ENCODE measurements at places on chromosomes 1 and 21.

DNA sequence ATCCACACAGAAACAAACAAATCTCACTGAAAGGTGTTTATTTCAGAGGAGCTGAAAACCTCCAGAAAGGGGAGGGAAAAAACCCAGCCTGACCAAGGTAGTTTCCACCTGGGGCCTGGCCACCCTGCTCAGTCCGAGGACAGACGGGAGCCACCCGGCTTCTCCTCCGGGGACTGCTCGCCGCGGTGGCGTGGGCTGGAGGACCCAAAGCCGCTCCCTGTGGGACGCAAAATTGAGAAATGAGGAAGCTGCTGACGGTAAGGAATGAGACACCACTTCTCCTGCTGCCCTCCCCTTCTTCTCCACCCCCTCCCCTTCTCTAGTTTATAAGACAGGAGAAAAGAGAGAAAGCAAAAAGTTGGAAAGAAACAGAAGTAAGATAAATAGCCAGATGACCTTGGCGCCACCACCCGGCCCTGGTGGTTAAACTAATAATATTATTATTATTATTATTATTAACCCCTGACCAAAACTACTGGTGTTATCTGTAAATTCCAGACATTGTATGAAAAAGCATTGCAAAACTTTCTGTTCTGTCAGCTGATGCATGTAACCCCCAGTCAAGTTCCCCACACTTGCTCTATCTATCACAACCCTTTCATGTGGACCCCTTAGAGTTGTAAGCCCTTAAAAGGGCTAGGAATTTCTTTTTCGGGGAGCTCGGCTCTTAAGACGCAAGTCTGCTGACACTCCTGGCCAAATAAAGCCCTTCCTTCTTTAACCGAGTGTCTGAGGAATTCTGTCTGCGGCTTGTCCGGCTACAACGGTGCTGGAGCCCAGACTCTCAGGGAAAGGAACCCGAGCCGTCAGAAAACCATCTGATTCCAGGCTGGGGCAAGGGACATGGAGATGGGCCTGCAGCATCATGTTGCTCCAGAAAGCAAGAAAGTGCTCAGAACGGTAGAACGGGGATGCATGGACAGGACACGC lies 12.5 kb downstream of the ITGB2 start:
- no peak for DNase-seq

DNA sequence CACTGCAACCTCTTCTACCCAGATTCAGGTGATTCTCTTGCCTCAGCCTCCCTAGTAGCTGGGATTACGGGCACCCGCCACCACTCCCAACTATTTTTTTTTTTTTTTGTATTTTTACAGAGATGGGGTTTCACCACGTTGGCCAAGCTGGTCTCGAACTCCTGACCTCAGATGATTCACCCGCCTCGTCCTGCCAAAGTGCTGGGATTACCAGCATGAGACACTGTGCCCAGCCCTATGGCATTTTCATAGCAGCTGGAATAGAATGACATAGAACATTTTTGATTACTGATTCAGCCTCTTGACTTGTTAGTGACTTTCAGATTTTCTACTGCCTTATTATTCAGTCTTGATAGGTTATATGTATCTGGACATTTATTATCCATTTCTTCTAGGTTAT lies 1046.2 kb downstream of the AMY1C start:
- no peak for DNase-seq

GRCh38 chr1:1259951-1260600 lies 13.6 kb upstream of the C1QTNF12 start:
- no peak for DNase-seq

DNA sequence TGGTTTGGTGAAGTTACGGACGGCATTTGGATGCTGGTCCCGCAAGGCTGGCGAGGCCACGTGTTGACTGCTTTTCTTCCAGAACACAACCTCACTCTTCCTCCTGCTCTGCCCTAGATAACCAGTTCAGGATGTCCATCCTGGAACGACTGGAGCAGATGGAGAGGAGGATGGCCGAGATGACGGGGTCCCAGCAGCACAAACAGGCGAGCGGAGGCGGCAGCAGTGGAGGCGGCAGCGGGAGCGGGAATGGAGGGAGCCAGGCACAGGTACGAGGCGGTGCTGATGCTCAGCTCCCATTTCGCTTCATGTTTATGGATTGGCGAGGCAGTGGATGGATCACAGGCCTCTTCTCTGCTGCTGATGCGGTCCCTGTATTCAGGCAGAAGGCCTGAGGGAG lies 38.8 kb upstream of the VAMP3 start:
- DNase-seq = no peak

DNA sequence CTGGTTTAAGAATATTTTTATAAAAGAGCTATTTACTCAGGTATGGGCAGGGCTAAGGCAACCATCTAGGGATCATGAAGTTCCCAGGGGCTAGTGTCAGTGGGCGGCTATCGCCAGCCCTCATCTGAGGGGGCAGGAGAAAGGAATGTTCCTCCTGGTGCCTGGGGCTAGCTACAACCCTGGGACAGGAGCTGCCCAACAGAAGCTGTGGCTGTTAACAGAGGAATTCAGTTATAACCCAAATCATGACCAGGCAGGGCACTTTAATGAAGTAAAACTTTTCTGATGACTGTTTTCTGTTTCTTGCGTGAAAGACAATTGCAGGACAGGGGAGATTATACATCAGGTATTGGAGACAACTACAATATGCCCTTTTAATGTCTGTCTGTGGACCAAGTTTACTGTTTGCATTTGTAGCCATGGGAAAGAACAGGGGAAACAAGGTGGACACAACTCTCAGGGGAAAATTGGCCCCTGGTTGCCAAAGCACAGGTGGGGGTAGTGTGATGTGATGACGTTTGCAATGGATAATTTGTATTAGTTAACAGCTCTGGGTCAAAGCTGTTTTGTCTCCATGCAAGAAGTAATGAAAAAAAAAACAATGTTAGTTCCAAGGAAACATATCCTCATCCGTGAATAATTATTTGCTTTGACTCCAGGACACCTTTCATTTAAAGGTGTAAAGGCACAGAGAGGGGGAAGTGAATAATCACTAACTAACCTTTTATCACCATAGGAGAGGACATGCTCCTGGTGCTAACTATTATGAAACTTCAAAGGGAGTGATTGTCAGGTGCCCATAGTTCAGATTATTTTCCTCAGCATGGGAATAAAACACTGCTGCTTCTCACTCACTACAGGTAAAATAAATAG lies 105.2 kb downstream of the TSEN15 start:
- no peak for DNase-seq

GRCh38 chr1:117365350-117366176 lies 1.7 kb upstream of the MAN1A2 start:
- DNase-seq = no peak

GRCh38 chr1:110462964-110463363 lies 12.0 kb downstream of the PROK1 start:
- no peak for DNase-seq

DNA sequence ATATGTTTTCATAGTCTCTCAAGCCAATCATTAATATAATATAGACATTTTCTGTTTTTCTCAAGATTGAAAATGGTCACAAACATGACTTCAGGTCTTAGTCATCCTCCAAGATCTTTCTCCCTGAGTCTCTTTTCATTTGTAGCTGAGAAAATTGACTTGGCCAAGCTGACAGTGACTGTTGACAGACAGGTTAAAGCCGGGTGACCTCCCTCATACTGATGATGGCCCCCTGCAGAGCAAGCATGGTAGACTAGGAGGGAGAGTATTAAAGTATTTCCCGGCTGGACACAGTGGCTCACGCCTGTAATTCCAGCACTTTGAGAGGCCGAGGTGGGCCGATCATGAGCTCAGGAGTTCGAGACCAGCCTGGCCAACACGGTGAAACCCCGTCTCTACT lies 6.8 kb upstream of the KIAA1614 start:
- no peak for DNase-seq

DNA sequence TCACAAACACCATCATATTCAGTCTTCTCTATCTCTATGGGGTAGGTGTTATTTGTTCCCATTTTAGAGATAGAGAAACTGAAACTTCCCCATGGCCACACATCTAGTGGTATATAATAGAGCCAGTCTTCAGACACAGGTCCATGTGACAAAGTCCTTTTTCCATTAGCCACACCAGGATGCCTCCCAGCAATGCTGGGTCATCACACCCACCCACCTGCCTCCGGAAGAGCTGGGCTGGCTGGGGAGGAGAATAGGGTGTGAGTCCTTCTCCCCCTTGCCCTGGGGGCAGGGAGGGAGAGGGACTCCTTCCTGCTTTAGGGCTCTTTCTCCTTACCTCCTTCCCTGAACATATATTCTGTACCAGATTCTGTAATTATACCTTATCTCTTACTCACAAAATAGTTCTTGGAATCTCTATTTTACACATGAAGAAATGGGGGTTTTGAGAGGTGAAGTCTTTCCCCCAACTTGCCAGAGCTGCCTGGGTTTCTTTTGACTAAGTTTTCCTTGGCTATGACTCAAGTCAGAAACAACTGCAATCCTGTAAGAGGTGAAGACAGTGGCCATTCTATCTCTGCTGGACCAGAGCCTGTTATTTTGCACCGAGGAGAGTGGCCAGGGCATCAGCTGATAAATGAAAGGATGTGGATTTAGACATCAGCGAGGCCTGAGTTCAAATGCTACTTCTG lies 30.0 kb downstream of the SOX13 start:
- DNase-seq = no peak

GRCh38 chr1:111249960-111250359 lies 22.4 kb downstream of the CHI3L2 start:
- DNase-seq = no peak

GRCh38 chr1:87117761-87118368 lies 203.4 kb downstream of the HS2ST1 start:
- DNase-seq = no peak

DNA sequence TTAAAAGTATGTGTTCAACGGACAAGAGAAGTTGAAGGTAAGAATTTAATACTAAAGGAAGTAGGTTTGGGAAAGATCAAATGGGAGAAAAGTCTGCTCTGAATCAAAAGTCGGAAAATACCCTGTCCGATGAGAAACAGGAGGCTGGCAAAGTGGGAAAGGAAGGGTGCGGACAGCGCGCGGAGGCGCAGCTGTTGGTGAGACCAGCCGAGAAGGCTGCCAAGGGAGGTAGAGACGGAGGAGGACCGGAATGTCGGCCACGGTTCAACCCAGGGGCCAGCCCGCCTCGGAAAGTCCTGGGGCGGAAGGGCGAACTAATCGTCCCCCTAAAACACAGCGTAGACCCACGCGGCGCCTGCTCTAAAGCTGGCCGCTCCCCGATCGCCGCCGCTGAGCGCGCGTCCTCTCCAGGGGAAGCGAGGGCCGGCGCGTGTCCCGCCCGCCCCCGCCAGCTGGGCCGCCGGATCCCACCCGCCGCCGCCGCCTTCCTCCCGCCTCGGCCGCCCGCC lies 639 bp upstream of the SPATA1 start:
- no peak for DNase-seq

DNA sequence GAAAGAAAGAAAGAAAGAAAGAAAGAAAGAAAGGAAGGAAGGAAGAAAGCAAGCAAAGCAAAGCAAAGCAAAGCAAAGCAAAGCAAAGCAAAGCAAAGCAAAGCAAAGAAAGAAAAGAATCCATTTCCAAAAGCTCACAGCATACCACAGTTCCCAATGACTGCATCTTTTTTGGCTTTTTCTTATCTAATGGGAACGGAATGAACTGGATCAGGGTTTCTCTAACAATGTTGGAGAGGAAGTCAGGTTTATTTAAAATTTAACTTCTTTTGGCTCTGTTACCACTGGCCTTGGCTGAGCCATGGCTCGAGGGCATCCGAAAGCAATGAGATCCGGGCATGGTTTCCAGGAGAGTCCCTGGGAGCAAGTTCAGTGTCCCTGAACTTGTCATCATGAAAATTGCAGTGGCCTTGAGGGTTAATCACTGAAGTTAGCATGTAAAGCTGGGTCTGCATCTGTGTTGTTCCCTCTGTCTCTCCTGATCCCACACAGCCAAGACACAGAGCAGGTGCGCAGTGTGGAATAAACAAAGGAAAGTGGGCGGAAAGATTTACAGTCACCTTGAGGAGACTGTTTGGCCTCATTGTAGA lies 34.6 kb upstream of the CTPS1 start:
- DNase-seq = no peak

DNA sequence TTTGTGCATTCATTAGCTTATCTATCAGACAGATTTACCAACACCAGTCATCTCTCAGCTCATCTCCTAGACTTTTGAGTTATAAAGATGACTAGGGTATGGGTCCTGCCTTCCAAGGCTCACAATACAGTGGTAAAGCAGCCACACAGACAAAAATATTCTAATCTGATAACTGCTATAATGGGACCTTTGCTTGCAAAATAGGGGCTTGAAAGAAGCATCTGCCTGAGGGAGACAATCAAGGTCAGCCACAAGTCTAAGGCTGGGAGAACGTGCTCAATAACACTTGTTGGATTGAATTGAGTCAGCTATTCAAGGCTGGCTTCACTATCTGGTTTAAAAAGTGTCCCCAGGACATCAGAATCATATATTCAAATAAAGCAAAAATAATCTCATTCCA lies 1.4 kb upstream of the PAPPA2 start:
- no peak for DNase-seq

DNA sequence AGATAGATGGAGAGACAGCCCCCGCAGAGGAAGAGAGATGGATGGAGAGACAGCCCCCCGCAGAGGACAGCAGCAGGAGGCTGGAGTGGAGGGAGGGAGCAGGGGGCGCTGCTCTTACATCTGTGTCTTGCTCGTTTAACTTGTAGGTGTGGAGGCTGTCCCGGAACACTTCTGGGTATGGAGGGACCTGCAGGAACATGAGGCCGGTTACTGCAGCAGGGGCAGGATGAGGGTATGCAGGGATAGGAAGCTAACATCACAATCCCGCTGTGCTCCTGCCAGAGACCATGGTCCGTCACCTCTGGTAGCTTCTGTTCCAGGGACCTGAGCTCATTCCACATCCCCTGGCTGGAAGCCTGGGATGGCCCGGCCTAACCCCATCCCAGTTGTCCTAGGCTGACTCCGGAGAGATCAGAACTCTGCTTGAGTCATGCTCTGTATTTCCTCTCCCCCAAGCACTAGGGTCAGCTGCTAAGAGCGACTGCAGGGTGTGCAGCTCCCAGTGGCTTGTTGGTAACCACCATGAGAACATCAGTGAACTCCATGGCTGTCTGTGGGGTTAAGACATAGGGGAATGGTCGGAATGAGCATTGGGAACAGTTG lies 36.7 kb upstream of the GOLT1A start:
- no peak for DNase-seq

GRCh38 chr1:170670802-170671628 lies 7.1 kb downstream of the PRRX1 start:
- DNase-seq = peak; percentile 61

- DNase-seq = no peak
These were observed 163.6 kb downstream of the CAMTA1 start for GRCh38 chr1:6948861-6949260.

- DNase-seq = no peak
These were observed 16.5 kb upstream of the PRDM16 start for GRCh38 chr1:3052501-3052900.

DNA sequence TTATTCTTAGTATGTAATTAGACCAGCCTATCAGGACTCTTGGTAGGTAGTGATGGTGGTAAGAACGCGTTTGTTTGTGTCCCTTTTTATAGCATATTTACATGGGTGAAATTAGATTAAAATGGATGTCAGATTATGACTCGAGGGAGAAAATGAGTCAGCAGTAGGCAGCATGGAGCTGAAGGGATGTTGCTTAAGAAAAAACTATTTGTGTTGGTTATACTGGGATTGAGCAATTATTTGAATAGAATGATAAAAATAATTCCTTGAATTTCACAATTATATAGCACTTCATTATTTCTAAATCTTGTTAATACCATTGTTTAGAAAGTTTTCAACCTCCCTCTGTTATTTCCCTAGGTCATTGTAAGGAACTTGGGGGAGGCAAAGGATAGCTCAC lies 348.8 kb downstream of the RYR2 start:
- no peak for DNase-seq

GRCh38 chr1:222071387-222071786 lies 329.5 kb upstream of the DUSP10 start:
- no peak for DNase-seq

- peak; percentile 75 for DNase-seq
These were observed 12.0 kb upstream of the RHBG start for GRCh38 chr1:156356875-156357534.

All from colonic mucosa (tissue), 4 donors.